Esophagus squamous epithelium (tissue), 5 donors: ENCODE measurements at places on chromosomes 12 and 14.

DNA sequence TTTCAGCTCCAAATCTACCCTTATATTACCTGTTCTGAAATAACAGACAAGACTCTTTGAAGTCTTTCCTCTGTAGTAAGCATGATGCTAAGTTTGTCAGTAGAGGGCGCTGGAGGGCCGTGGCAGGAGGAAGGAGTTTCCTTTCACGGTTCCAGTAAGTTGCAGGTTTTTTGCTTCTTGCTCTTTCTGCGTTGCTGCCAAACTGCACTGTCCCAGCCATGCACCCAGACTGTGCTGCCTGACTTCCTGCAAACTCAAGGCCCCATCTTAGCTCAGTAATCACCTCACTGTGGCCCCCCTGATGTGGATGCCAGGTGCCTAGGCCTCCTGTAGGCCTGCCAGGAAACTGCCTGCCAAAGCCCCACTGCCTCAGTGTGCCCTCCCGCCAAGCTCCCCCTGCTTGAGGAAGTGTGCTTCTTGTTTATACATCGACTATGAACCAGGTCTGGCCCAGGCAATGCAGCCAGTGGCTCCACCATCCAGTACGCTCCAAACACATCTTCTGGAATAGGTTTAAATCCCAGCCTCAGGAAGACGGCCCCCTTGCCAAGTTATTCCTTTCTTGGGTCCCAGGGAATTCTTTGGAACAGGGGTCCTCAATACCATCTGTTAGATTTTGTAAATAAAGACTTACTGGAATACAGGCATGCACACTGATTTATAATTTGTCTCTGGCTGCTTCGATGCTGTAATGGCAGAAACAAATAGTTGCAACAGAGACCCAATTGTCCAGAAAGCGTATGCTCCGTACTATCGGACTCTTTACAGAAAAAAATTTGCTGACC lies 193.7 kb upstream of the LRIG3 start:
- H3K27me3 ChIP-seq, result no peaks in the 10 kb centered on the region
- no peak for DNase-seq
- H3K36me3 ChIP-seq, result no peaks in the 10 kb centered on the region
- H3K4me3 ChIP-seq, result no peak overlapping the region

GRCh38 chr14:102238766-102239165 lies 66.2 kb downstream of the MOK start:
- no peak for DNase-seq
- H3K4me3 ChIP-seq, result no peak overlapping the region
- no peaks in the 10 kb centered on the region for H3K27me3 ChIP-seq

DNA sequence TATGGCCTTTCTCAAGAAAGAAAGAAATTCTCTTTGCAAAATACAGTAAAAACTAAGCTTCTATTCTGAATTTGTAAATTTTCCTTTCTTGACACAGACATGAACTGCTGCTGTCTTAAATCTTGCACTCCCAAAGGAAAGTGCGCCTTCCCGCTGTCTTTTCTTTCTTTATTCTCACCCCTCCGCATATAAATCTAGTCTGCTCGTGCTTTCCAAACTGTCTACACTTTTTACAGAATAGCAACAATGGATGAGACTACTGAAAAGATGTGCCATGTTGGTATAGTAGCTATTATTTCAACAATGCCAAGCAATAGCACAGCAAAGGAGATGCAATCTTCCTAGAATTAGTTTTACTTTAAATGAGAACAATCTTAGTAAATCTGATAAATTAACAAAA lies 328.8 kb upstream of the PDE3A start:
- H3K4me1 ChIP-seq, result no peaks in the 10 kb centered on the region
- DNase-seq, result no peak
- no peaks in the 10 kb centered on the region for H3K27me3 ChIP-seq
- no peak overlapping the region for H3K4me3 ChIP-seq

DNA sequence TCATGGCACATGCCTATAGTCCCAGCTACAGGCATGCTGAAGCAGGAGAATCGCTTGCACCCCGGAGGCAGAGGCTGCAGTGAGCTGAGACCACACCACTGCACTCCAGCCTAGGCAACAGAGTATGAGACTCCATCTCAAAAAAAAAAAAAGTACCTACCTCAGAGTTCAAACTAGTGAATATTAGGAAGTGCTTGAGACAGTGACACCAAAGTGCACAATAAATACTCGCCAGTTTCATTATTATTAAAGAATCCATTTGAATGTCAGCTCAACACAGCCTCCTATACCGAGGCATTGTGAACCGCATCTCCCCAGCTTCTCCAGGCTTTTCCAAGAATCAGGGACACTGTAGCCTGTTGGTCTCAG lies 5.0 kb downstream of the GAPDH start:
- H3K36me3 ChIP-seq, result peaks cover 38% of the 10 kb centered on the region
- no peak for DNase-seq
- peaks cover 42% of the 10 kb centered on the region for H3K4me1 ChIP-seq
- no peaks in the 10 kb centered on the region for H3K27me3 ChIP-seq
- H3K4me3 ChIP-seq, result no peak overlapping the region
